ENCODE measurements at places on chromosomes 5 and 9.

DNA sequence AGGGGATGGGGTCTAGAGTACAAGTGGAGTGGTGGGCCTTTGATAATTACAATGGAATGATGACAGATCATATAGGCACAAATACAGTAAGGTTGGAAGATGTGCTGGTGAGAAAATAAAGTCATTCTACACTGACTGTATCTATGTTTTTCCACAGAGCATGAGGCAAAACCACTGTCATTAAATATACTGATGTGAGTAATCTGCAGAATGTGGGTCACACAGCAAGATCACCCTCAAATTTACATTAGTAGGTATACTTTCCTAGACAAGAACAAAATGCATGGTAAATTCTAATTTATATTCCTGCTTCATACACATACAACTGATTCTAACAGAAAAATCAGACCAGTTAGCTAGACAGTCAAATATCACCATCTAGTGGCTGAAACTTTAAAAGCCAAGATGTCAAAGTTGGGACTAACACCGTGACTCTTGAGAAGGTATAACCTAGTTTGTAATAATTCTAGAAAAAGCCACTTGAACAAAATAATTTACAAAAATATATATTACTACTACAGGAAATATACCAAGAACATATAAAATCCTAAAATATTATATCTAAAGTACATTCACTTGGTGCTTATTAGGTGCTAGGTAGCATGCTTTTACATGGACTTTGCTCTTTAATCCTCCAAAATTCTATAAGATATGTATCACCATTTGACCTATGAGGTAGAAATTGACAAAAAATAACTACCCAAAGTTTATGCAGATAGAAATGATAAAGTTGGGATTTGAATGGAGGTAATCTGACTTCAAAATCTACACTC is 19.5 kb downstream of the TTC33 start:
- peak; percentile 72 for ATAC-seq

DNA sequence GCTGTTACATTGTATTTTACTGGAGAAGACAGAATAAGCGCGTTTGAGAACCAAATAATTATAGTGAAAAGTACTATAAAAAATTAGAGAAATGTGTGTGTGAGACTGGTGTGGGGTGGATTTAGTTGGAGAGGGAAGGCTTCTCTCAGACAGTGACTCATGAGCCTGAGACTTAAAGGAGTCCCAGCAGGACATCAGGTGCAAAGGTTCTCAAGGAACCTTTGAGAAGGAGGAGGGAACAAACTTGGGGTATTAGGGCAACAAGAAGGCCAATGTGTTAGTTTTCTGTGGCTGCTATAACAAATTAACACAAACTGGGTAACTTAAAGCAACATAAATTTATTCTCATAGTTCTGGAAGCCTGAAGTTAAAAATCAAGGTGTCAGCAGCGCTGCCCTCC is 4.9 kb downstream of the DDX4 start:
- no peak for ATAC-seq

DNA sequence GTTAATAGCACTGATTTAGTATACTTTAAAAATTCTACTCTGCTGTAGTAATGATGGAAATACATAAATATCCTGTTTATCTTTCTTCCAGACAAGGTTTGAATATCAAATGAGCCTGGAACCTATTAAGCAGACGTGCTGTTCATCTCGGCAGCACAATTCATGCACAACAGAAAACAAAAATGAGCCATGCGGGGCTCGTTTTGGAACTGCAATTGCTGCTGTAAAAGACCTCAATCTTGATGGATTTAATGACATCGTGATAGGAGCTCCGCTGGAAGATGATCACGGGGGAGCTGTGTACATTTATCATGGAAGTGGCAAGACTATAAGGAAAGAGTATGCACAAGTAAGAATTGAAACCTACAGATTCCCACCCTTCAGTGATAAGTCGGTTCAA is 79.1 kb upstream of the ITGA2 start:
- no peak for ATAC-seq

DNA sequence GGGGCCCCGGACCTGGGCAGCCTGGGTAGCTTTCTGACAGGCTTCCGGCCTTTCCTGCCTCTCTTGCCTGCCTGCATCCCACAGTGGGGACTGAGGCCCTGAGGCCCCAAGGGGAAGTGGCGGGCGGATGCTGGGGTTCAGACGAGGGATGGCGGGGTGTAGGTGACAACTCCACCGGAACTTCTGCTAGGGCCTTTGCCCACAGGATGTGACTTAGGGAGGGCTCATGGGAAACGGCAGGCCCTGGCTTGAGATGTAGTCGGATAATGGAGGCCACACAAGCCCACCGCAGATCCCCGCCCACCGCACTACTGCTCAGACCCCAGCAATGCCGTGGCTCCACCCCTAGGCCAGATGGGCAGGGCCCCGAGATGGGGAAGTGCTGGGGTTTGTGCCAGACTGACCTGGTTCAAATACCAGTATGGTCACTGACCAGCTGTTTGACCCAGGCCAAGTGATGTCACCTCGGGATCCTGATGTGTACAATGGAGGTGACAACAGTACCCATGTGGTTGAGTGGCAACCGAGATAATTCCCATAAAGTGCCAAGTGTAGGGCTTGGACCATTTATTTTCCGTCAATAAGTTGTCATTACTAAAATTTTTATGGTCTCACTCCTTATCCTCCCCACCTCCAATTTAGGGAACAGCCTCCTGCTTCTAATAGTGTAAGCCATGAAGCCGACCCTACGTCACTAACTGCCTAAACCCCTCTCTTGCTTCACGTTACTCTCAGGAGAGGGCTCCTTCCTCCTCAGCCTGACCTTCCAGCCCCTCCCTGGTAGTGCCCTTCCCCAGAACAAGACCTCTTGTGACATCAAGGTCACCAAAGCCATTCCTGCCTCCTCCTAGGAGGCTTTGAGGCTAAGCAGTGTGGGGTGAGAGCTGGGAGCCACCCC is 2.5 kb upstream of the CDK9 start:
- ATAC-seq: peak; percentile 25
